ENCODE measurements at places on chromosomes 2 and 18. TPM values are rescaled to one million over a fixed set of nuclear protein-coding genes. Genes with fewer than 3 reads are reported as not detected.

ADRA2B gene
- polyA plus RNA-seq: not detected

CWC22 gene
- polyA plus RNA-seq: 6.5 TPM

TMEM247 gene
- not detected for polyA plus RNA-seq

IL18RAP gene
- polyA plus RNA-seq: not detected

YPEL5 gene
- polyA plus RNA-seq: 116 TPM

SP140 gene
- polyA plus RNA-seq: 1.5 TPM

CCL20 gene
- polyA plus RNA-seq: not detected

EMILIN2 gene
- 1.2 TPM for polyA plus RNA-seq

TAF4B gene
- polyA plus RNA-seq: 0.40 TPM

ABCB11 gene
- not detected for polyA plus RNA-seq

HAAO gene
- 4.2 TPM for polyA plus RNA-seq

ALPP gene
- polyA plus RNA-seq: not detected

SLC23A3 gene
- polyA plus RNA-seq: 0.53 TPM

ATF2 gene
- polyA plus RNA-seq: 70.1 TPM

ACADL gene
- polyA plus RNA-seq: not detected

ST6GAL2 gene
- polyA plus RNA-seq: not detected

CAPN14 gene
- 0.09 TPM for polyA plus RNA-seq

DNA sequence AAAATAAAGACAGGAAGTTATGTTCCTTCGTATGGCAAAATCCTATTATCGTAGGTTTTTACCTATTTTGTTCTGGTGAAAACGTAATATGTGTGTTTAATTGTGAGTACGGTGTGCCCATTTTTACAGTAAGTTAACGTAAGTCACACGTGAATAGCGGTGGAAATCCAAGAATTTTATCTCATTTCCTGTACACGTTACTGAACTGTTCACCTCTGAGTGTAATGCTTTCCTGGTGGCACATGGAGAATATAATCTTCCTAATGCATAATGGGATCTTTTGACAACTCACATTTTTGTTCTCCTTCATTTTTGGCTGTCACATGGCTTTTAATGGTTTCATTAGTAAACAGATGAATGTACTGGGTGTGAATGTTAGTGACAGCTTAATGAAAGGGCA lies 28.2 kb downstream of the BCL2L11 start:
- DNase-seq: no peak

- no peak for DNase-seq
Measured at GRCh38 chr2:105755895-105756294, 11.2 kb downstream of the NCK2 start.

DNA sequence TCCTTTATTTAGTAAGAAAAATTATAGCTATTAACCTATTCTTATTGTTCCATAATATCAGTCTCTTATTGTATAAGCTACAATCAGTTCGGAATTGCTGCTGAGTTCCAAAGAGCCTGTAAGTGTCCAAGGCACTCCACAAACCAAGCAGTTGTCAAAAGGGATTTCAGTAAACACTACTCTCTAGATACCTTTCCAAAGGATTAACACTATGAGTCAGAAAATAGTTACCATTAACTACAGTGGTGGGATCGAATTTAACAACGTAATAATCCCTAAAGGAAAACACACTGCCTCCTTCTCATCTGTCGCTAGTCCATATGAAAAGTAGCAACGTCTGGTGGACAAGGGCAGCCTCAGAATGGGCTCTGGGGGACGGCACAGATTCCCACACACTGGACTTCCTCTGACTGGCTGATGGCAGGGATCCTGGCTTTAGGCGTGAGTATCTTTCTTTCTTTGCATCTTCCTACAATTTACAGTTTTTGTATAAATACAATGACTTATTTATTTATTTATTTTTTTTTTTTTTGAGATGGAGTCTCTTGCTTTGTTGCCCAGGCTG lies 8.8 kb downstream of the TGFBRAP1 start:
- no peak for DNase-seq

DNA sequence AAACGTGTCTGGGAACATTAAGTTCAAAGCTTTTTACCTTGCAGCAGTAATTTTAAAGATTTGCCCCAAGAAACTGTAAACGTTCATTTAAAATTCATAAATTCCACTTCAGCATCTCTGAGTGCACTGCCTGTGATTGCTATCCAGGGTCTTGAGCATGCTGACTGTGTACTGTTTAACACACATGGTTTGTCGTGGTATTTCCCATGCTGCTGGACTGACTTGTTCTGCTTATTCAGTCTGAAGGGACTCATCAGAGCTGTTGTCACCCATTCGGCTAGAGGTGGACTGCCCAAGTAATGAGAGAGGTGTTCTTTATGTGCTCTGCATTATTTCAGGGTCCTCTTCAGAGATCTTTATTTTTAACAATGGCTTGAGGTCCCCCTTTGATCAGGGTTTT lies 53.1 kb downstream of the RHBDD1 start:
- DNase-seq: no peak

GRCh38 chr18:70553936-70554260 lies 265.1 kb downstream of the SOCS6 start:
- DNase-seq: no peak

DNA sequence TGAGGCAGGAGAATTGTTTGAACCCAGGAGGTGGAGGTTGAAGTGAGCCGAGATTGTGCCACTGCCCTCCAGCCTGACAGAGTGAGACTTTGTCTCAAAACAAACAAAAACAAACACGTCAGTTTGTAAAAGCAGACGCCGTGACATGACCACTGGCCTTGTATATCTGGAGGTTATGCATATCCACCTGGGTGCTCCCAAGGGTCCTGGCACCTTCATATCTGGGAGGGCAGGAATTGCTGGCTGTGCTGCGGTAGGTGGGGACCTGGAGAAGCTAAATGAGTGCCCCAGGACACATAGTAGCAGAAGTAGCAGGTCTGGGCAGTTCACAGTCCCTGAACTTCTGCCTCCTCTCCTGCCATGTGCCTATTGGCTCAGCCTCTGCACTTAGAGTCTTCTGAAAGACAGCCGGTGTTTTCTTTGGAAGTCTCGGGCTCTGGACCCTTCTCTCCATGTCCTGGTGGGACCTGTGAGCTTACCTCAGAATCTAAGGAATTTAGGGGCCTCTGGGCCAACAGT lies 30.9 kb upstream of the IL1R2 start:
- no peak for DNase-seq

DNA sequence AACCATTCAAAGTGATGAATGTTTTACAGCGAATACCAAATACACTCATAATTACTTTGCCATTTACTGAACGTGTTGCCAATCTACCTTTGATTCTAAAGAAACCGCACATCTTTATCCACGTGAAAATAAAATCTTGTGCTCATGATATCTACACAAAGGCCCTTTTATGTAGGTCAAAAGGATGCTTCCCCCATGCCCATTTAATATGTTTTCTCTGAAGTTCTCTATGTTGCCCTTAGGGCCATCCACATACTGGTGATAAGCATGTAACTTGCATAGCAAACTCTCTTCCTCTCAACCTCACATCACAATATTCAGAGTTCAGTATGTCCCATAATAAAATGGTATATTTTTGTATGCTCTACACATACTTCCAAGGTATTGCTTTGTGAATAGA lies 380.0 kb upstream of the FIGN start:
- DNase-seq: no peak

DNA sequence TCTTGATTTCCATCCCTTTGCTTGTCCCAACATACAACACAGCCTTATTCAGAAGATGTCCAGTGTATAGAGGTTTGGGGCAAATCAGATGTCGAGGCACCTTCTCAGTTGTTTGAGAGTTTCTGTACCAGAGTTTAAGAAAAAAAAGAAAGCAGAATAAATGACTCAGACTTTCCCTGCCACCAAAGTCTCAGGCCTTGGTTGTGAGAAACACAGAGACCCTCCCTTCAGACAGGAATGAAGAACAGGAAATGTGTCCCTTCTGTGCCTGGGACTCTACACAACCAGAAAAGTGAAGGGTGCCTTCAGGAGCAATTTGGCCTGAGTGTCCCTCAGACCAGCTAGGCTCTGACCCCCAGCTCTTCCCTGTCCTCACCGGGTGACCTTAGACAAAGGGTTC lies 37.3 kb upstream of the REL start:
- DNase-seq: no peak

DNA sequence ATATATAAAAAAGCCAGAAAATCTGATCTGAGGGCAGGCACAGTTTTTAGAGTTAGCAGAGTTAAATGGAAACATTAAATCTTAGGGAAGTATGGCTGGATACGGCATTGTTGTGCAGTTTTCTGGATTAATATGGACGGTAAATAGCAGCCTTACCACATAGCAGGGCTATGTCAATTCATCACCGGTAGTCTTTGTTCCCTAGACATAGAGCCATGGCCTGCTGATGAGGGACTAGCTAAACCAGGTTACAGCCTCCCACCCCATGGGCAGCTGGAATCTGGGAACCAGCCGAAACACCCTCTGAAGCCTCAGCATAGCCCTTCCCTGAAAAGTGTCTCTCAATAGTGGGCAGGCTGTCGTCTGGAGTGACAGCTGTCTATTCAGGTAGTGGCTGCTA lies 32.4 kb downstream of the CDCA7 start:
- no peak for DNase-seq

DNA sequence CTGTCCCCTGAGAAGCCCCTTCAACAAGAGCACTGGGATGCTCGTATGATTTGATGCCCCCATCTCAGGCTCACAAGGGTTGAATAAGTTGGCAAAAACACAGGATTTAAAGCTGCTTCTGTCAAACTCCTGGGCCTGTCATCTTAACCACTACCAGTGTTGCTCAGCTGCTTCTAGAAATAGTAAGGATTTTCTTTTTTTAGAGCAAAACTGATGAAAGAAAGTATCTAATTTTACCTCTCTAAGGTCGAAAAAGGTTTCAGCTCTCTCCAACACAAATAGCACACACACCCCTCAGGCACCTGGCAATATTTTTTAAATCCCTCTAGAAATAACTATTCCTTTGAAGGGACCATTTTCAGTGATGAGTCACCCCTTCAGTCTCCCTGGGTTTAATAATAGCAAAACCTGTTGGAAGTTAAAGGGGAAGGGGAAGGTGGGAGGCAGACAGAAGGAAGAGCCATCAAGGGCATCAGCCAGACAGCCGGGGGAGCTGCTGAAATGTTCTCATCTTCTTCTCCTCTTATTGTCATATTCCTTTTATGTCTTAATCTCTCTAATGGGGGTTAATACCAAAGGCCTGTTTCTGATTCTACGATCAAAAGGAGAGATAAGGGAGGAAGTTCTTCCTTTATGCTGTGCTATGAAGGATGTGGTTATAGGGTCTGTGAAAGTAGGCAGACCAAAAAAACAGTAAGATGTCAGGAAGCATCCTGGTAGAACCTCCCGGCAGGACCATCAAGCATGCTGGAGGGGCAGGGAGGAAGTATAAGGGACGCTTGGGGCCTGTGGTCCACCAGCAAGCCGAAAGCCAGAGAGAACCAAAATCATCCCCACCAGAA lies 31.9 kb upstream of the SLC35G4 start:
- DNase-seq: no peak

- DNase-seq: no peak
Measured at GRCh38 chr2:82124629-82125028, 1820.1 kb upstream of the LRRTM1 start.

DNA sequence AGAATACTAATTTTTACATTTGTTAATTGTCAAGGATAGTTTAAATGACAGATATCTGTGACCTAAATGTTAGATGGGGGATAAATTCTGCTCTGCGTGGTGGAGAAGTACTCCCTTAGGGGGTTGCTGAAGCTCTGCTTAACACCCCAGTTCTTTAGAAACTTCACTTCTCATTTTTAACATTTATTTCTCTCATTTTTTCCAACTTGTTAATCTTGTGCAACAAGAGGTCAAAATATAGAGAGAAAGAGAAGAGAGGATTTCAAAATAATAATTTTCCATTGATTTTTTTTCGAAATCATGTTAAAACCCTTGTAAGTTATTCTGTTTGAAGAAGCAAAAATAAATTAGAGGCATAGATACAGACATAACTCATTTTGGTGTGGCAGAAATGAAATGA lies 61.3 kb upstream of the SLC8A1 start:
- DNase-seq: no peak

DNA sequence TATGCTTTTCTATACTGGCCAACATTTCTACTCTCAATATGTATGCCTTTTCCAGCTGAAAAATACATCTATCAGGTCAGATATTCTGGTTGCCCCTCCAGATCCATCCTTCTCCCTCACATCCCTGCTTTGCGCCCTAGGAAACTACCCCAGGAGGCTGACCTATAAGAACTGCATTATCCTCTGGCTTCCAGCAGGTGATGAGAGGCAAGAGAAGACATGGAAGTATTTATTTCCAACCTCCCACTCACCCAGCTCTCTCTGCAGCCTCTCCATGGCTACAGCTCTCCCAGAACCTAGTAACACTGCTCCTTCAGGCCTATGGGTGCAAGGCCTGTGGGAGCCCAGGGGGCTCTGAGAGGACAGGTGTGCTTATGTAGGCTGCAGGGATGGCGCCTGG lies 42.9 kb downstream of the ARID5A start:
- DNase-seq: no peak

GRCh38 chr2:84301717-84302116 lies 157.4 kb downstream of the SUCLG1 start:
- no peak for DNase-seq

- DNase-seq: no peak
Measured at GRCh38 chr18:12113999-12114646, 20.5 kb downstream of the ANKRD62 start.

DNA sequence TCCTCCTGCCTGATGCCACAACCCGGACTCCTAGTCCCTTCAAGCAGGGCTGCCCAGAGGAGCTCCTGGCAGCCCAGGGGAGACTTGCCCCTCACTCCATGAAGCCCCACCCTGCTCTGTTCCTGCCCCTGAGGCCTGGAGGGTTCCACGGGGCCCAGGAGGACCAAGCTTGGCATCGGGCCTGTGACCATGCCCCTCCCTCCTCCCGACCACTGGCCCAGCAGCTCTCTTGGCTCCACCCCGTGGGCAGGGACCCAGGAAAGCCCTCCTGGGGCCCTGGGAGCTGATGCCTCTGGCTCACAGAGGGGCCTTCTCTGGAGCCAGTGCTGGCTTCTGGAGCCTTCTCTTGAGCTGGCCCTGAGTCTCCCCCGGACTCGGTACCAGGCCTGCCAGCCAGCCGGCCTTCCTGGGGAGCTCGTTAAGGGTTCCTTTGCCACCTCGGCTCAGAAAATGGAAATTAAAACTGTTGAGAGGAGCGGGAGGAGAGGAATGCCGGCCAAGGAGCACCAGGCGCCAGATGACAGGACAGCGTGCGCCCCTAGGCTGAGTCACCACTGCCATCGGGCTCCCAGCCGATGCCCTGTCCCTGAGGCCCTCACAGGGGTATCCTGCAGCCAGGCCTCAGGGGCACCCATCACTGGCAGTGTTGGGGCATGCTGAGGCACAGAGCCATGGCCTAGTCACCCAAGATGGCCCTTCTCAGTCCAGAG lies 40.6 kb upstream of the SNED1 start:
- DNase-seq: no peak

GRCh38 chr18:1047406-1047805 lies 142.7 kb downstream of the ADCYAP1 start:
- no peak for DNase-seq

GRCh38 chr18:48979944-48980890 lies 29.5 kb upstream of the SMAD7 start:
- no peak for DNase-seq

DNA sequence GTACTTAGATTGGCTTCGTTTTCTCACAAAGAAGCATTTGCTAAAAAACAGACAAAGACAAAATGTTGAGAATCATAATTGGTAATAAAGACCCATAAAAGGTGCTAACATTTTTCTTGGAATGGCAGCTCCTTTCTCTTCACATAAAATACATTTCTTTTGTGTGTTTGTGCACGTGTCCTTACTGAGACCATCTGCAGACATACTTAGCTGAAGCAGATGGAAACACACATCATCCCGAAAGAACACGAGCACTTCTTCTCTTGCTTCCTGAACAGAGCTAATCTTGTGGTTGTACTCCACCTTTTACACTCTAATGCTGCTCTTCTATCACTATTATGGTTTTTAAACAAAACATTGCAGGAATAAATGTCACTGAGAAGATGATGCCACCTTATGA lies 142.5 kb downstream of the SPHKAP start:
- no peak for DNase-seq

Data from AG04450 (cell line).